ENCODE measurements at places on chromosomes 3 and 15.

GRCh38 chr3:71754610-71755253 lies 1.1 kb downstream of the GPR27 start:
- DNase-seq = no peak

DNA sequence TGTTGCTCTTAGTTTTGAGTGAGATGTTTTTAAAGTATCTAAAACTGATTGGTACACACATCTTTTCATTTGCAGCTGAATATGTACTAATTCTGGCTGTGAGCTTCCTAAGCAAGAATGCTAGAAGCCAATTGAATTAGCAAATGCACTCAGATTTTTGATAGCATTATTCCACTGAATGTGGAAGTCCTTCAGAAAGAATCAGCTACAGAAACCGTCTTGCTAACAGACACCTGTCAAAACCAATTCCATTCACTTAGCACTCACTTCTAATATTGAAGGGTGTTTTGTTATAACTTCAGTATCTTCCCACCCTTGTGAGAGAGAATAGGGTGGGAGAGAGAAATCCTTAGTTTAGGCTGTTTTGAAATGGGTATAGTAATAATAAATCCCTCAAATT lies 317.7 kb downstream of the IL5RA start:
- no peak for DNase-seq

- DNase-seq = no peak
Measured at GRCh38 chr3:122924056-122924455, 103.5 kb downstream of the SEMA5B start.

GRCh38 chr3:153404157-153404556 lies 242.1 kb downstream of the RAP2B start:
- DNase-seq = no peak

DNA sequence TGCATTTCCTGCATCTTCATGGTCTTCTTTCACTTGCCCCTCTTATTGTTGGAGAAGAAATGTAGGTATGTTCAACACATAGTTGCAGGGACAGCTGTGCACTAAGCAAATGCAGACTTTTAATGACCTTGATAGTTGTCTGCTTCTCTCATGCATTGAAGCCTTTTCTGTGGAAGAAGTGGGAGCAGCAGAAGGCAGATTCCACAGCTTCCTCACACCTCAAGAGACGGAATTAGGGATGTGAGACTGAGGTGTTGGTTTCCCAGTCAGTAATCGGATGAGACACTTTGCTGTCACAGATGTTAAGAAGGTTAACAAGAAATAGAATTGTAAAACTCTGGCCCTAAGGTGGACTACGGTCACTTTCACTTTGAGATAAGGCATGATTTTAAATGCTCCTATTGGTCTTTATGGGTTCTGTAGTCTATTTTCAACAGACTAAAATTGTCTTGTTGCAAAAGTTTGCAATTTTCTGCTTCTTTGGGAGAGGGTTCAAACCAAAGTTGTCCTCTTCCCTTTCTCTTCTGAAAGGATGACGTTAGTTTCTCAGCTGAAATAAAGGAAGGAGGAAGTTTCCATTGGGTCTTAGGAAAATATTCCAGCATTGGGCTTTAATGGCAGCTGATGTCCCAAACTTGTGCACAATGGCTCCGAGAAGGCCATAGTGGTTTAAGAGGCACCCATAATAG lies 117.4 kb downstream of the LPP start:
- no peak for DNase-seq

GRCh38 chr3:150072576-150072975 lies 101.9 kb upstream of the PFN2 start:
- DNase-seq = no peak

GRCh38 chr3:192364316-192364715 lies 363.0 kb downstream of the FGF12 start:
- no peak for DNase-seq

DNA sequence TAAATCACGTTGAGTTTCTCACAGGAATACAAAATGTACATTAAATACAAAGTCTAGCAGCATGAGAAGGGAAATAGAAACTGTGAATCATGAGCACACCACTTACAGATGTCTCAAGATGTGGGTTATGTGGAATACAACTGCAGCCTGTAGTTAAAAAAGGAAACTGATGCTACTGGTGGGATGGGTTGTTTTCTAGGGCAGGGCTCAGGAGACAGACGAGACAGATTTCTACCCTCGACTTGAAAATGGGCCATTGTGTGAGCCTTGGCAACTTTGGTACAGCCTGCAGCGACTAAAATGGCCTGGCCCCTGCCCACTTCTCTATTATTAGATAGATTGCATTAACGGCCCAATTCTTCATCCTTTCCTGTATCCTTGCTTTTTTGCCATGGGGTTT lies 293.1 kb downstream of the SUCLG2 start:
- DNase-seq = no peak

GRCh38 chr3:56748663-56749231 lies 53.0 kb downstream of the ARHGEF3 start:
- no peak for DNase-seq

- DNase-seq = no peak
Measured at GRCh38 chr15:60299452-60300047, 98.2 kb downstream of the ANXA2 start.

DNA sequence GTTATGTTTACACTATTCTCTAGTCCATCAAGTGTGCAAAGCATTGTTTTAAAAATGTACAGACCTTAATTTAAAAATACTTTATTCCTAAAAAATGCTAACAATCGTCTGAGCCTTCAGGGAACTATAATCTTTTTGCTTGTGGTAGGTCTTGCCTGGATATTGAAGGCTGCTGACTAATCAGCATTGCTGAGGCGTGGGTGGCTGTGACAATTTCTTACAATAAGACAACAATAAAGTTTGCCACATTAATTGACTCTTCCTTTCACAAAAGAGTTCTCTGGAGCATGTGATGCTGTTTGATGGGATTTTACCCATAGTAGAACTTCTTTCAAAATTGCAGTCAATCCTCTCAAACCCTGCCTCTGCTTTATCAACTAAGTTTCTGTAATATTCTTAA lies 384.0 kb upstream of the TGFBR2 start:
- no peak for DNase-seq

- no peak for DNase-seq
Measured at GRCh38 chr3:10883478-10884234, 67.6 kb downstream of the SLC6A11 start.

GRCh38 chr3:156978481-156978961 lies 152.4 kb downstream of the LEKR1 start:
- no peak for DNase-seq

GRCh38 chr15:90807786-90808086 lies 60.7 kb upstream of the FURIN start:
- DNase-seq = no peak

DNA sequence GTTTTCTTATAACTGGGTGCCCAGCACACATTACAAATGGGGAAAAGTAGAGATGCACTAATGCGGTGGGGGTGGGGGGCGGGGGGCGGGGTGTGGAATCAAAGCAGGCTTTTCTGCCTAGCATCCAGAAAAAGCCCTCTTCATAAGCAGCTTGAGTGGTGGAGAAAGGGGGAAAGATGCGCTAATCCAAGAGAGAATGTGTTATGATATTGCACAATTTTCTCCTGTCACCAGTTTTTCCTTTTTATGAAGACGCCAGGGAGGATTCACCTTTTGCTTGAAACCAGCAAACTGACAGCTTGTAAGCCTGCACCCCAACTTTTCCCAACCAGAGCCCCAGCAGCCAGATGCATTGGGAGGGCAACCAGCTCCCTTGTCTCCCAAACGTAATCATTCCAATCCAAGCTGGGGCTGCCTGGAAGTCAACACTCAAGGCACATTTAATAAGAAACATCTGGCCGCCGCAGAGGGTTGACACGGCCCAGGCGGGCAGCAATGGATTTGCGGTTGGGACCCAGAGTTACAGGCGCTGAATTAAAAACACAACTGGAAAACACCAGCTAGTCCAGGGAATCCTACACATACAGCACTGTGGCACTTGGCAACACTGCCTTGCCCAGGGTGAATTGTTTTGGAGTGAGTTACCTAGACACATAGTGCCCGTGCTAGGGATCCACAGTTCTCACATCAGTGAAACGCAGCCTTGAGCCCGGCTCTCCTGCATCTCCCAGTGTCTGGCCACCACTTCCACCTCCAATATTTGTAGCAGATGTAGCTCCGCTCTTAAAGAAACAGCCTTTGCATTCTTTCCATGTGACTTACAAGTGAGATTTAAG lies 218.5 kb upstream of the PRICKLE2 start:
- DNase-seq = no peak

GRCh38 chr3:112619295-112619694 lies 21.6 kb downstream of the CCDC80 start:
- DNase-seq = no peak

GRCh38 chr15:90952901-90953677 lies 1.6 kb upstream of the RCCD1 start:
- no peak for DNase-seq

DNA sequence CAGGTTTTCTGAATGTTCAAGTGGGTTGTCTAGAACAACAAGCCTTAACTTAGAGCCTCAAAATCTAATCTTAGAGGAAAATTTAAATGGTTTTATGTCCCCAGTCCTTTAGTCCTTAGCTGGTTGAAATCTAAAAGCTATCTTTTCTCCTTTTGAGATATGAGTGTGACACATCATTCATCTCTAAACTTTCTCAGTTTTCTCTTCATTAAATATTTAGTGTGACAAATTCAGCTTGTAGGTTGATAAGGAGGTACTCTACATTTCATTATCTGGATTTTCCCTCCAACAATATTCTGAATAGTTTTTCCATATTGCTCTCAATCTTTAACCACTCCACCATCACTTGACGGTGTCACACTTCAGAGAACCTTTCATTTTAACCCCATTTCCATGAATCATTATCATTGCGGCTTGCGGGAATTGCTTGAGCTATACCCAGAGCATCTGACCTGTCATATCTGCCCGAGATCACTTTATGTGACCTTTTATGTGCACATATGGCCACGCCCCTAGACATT lies 16.1 kb upstream of the ATP8B4 start:
- DNase-seq = no peak

DNA sequence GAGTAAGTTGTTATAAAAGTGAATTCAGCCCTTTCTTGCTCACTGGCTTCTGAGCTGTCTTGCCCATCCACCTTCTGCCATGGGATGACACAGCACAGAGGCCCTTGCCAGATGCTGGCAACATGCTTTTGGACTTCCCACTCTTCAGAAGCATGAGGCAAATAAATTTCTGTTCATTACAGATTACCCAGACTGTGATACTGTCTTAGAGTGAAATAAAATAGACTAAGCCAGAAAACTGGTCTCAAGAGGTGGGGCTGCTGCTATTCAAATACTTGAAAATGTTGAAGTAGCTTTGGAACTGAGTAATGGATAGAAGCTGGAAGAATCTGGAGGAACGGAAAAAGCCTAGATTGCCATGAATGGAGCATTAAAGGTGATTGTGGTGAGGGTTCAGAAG lies 170.4 kb downstream of the ZMAT3 start:
- no peak for DNase-seq

GRCh38 chr15:74460298-74460697 lies 662 bp downstream of the UBL7 start:
- DNase-seq = no peak

DNA sequence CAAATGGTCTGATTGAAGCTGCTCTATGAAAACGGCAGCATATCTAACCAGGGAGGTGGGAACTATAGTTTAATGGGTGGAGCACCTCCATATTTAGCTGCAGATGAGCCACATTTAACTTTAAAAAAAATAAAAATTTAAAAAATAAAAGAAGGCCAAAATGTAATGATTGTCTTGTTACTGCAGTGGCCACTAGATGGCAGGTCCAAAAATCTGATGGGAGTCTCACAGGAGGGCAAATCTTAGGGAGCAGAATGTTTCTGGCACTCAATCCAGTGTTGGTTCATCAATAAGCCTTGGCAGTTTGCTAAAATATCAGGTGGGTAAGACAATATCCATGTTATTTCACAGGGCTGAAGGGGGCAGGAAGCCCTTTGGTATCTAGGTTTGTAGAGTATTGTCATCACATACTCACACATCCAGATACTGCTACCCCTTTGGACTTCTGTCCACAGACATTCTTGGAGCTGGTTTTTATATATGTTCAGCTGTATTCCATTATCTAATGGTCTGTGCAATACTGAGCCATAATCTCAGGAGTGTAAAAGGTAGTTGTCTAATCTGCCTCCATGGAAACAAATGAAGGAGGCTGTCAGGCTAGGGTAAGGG lies 233.3 kb downstream of the TIGIT start:
- no peak for DNase-seq

- no peak for DNase-seq
Measured at GRCh38 chr3:53196575-53197407, 35.8 kb downstream of the PRKCD start.

- no peak for DNase-seq
Measured at GRCh38 chr3:183359036-183359435, 69.4 kb downstream of the MCF2L2 start.

DNA sequence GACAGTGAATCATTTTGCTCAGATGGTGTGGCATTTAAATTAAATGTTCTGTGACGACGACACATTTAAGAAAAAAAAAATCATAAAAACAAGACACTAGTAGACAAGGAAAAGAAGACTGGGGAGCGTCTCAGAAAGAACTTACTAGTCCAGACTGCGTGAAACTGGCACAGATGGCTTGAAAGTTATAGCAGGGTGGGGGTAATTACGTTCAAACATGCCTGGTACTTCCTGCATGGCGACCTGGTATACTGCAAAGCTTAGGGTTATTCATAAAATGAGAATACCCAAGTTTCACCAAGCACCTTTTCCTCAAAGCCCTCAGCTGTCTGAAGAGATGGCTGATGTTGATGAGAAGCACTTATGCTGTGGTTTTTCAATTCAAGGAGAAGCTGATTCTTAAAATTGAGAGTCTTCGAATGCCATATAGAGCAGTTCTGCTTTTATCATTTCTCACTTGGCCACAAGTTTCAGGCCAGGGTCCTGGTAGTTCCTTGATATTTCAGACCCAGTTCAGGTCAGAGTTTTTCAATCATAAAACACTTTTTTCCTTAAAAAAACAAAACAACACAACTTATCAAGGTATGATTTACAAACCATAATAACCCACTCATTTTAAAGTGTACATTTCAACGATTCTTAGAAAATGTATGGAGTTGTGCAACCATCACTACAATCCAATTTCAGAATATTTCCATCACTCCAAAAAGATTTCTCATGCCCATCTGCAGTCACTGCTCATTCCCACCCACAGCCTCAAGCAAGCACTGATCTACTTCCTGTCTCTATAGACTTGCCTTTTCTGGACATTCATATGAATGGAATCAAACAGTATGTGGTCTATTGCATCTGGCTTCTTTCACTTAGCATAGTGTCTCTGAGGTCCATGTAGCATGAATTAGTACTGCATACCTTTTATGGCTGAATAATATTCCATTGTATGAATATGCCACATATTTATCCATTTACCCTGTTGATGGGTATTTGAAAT lies 24.7 kb downstream of the PCOLCE2 start:
- DNase-seq = no peak

- DNase-seq = no peak
Measured at GRCh38 chr15:47136236-47136635, 581.1 kb upstream of the SEMA6D start.

DNA sequence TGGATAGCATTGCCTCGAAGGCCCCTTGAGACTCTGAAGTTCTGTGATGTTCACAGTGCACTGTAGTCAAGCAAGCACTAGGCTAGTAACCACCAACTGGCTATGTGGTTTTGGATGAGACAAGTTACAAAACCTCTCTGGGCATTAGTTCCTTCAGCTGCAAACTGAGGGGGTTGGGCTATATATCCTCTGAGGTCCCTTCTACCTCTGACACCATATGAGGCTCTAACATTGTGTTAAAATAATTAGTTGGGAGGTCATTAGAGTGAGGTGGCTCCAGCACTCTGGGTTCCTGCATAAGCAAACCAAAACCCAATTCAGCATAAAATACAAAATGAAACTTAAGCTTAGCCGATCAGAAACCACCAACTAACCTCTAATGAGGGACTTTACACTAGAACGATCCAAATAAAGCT lies 209.5 kb upstream of the LRRN1 start:
- DNase-seq = no peak

- no peak for DNase-seq
Measured at GRCh38 chr3:45567730-45568172, 26.8 kb upstream of the LIMD1 start.

Data from stimulated activated CD8-positive, alpha-beta memory T cell treated with anti-CD3 and anti-CD28 coated beads, Interleukin-15, amount 100 ng/mL, for 1 hour (primary cell).